ENCODE measurements at places on chromosomes 4 and X.

DNA sequence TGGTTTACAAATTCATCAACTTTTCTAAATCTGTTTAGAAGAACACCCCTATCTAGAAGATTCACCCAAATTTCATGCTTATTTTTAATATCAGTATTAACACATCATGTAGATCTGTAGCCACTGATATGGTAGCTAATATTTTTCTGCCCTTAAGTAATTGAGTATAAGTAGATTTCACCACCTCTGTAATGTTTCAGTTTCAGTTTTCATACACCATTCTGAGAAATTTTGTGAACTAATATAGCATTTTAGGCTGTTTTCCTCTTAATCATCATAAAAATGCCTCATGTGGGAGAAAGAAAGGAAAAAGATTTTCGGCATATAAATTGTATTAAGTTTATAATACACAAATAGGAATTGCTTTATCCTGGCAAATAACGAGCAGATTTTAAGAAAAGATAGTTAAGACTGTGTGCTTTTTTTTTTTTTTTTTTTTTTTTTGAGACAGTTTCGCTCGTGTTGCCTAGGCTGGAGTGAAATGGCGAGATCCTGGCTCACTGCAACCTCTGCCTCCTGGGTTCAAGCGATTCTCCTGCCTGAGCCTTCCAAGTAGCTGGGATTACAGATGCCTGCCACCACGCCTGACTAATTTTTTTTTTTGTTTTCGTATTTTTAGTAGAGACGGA, 21.4 kb upstream of the RBPJ start:
- DNase-seq, result no peak

DNA sequence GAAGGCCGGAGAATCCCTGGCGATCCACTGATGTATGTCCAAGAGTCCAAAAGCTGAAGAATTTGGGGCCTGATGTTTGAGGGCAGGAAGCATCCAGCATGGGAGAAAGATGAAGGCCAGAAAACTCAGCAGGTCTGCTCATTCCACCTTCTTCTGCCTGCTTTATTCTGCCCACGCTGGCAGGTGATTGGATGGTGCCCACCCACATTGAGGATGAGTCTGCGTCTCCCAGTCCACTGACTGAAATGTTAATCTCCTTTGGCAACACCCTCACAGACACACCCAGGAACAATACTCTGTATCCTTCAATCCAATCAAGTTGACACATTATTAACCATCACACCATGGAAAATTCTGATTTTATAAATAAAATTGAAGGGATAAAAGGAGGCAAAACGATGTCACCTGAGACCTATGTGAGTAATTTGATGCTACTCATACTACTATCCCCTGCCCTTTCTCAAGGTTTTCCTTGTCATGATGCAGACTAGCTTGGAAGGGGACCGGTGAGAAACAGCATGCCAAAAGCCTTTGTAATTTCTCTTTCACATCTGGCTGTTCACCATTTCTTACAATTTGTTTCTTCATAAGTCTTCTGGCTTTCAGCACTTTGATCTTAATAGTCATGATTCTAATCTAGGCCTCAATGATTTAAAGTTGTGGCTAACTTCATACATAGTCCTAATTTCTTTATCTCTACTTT, 9.7 kb upstream of the PYURF start:
- no peak for DNase-seq

- no peak for DNase-seq
Measured at GRCh38 chrX:12657881-12658280, 133.3 kb upstream of the PRPS2 start.

DNA sequence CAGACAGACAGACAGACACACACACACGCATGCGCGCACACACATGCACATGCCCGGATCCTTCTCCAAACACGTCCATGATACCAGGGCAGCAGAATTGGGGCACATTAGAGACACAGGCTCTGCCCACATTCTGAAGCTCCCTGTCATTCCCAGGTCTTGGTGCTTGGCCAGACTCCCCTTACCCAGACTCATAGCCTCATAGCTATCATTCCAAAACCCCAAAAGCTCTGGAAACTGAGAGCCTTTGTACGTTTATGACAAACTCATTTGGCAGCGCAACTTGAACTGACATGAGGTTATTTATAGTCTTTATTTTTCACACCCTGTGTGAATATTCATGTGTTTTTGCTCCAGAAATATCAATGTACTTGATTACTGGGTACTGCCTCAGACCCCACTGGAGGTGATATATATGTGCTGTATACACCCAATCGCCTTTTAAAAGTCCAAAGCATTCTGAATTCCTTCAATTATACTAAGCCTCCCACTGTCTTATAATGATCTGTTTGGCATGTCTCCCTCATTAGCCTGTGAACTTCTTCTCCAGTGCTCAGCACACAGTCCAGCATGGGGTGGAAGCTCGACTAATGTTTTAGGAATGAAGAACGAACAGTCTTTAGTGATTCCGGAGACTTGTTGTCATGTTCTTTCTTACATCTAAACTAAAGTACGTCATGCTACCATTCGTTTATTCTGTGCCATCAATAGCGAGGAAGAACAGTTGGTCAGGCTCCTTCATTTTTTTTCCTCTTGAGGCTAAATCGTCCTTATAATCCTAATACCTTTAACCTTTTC, 45.0 kb downstream of the RTL9 start:
- DNase-seq, result no peak

GRCh38 chr4:7863911-7864681, 75.6 kb downstream of the AFAP1 start:
- no peak for DNase-seq

- no peak for DNase-seq
Measured at GRCh38 chr4:7516096-7516772, 81.5 kb upstream of the PSAPL1 start.

- no peak for DNase-seq
Measured at GRCh38 chr4:48756689-48757220, 23.3 kb downstream of the FRYL start.

GRCh38 chr4:72991873-72992272, 77.6 kb downstream of the COX18 start:
- DNase-seq, result no peak

DNA sequence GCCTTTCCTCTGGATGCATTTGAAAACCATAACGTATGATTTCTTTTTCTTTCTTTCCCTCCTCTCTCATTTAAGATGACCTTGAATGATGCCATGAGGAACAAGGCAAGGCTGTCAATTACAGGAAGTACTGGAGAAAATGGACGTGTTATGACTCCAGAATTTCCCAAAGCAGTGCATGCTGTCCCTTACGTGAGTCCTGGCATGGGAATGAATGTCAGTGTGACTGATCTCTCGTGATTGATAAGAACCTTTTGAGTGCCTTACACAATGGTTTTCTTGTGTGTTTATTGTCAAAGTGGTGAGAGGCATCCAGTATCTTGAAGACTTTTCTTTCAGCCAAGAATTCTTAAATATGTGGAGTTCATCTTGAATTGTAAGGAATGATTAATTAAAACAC, 142.8 kb downstream of the GRIA2 start:
- DNase-seq, result no peak

DNA sequence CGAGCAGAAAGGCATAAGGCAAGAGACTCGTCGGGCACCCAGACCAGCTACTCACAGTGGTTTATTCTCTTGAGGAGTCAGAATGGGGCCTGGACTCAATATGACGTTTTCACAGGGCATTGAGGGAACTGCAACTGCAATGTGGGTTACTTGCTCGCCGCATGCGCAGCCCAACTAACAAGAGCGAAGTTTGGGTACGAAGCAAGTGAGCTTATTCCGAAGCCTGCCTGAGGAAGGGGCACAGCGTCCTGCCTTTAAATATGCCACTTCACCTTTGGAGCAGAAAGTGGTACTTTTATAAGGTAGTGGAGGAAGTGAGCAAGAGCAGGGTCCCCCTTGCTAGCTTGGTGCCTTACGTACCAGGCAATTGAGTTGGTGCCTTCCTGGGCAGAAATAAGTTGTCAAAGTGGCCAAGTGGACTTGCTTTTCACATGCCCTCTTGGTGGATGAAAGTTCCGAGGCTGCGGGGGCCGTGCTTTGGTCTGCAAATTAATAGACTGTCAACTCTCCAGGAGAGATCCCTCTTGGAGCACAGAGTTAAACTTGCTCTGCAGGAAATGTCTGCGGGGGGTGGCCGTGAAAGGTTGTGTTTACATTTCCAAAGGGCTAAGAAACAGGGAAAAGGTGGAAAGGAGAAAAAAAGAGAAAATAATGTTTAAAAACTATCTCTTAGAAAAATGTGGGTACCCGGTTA, 480.4 kb downstream of the TRIML1 start:
- no peak for DNase-seq

- DNase-seq, result no peak
Measured at GRCh38 chrX:48531358-48531959, 8.1 kb upstream of the TBC1D25 start.

- DNase-seq, result no peak
Measured at GRCh38 chr4:62517716-62518115, 1317.6 kb downstream of the ADGRL3 start.

- DNase-seq, result no peak
Measured at GRCh38 chr4:64417974-64418373, 8.7 kb upstream of the TECRL start.

GRCh38 chrX:129522184-129523078, 859 bp downstream of the SMARCA1 start:
- no peak for DNase-seq
